ENCODE measurements at places on chromosomes 2 and 18.

DNA sequence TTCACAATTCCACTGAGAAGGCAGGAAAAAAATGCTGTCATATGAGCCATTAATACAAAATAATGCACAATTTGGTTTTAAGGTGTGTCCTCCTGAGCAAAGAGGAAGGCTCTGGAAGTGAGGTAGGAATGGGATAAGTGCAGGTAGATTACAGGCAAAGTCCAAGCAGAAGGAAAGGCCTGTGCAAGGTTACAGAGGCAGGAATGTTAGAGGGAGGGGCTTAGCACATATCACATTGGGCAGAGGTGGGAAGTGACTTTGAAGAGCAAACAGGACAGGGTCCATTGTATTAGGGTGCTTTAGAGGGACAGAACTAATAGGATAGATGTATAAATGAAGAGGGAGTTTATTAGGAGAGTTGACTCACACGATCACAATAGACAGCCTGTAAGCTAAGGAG is 14.7 kb upstream of the CLIP4 start:
- H3K4me3 ChIP-seq: no peak overlapping the region
- peaks cover 1% of the 10 kb centered on the region for H3K4me1 ChIP-seq
- H3K36me3 ChIP-seq: no peaks in the 10 kb centered on the region
- H3K27ac ChIP-seq: no peak overlapping the region
- no peak for DNase-seq

DNA sequence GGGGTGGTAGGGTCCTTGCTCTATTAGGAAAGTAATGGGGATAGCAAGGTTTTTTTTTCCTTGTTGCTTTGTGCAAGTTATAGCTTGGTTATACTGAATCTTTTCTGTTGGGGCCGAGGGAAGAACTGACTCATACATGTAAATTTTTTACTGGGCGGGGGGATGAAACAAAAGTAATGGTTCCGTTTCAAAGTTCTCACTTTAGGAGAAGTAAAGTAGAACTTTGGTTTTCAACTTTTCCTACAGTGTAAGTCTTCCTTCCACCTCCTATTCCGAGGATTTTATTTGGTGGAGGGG is 1.1 kb downstream of the AFTPH start:
- H3K27ac ChIP-seq: peak overlapping the region; percentile 92
- no peak for DNase-seq
- peaks cover 9% of the 10 kb centered on the region for H3K4me1 ChIP-seq
- H3K27me3 ChIP-seq: peaks cover 8% of the 10 kb centered on the region
- H3K4me3 ChIP-seq: peak overlapping the region; percentile 100
- no peaks in the 10 kb centered on the region for H3K36me3 ChIP-seq

DNA sequence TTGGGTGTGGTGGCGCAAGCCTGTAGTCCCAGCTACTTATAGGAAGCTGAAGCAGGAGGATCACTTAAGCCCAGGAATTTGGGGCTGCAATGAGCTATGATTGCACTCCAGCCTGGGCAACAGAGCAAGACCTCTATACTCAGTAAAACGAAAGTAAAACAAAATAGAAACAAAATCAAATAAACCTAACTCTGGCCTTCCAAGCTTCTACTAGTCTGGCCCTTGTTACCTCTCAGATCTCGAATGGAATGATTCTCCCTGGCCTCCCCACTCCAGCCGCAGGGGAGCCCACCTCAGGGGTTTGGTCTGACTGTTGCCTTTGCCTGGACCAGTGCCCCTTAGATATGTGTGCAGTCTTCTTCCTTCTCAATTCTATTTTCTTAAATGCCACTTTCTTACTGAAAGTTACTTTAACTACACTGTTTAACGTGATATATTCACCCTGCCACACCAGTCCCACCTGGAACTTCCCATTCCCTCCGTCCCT is 160.0 kb upstream of the GCFC2 start:
- no peak overlapping the region for H3K4me3 ChIP-seq
- no peak for DNase-seq
- peaks cover 4% of the 10 kb centered on the region for H3K36me3 ChIP-seq
- no peaks in the 10 kb centered on the region for H3K4me1 ChIP-seq
- H3K27me3 ChIP-seq: peaks cover 3% of the 10 kb centered on the region

DNA sequence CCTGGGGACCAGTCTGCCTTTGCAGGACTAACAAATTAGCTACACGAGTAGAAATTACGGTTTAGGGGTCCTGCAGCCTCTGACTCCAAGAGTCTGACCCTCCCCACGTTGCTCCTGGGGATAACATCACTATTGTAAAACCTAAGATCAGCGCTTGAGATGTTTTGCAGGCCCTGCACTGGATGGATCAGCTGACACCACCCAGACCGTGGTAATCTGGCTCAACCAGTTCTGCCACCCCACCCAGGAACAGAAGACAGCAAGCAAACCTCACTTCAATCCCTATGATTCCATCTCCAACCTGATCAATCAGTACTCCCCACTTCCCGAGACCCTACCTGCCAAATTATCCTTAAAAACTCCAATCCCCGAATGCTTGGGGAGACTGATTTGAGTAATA is 31.7 kb downstream of the NGEF start:
- DNase-seq: no peak
- H3K4me3 ChIP-seq: no peak overlapping the region
- no peaks in the 10 kb centered on the region for H3K4me1 ChIP-seq
- no peak overlapping the region for H3K27ac ChIP-seq
- H3K36me3 ChIP-seq: peaks cover 6% of the 10 kb centered on the region

DNA sequence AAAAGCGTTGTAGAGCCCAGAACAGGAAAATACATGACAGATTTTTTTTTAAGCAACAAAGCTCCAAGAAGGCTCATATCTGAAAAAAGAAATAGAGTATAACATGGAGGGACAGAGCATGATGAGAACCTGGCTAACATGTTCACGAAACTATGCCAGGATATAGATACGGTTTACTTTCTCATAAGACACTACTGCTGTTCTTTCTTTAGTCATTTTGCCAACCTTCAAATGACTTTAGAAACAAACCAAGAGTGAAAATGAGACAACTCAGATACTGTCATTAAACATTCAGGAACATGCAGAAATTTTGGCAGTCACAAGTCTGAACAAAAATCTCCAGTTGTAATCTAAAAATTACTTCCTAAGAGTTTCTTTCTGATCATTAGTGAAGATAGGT is 14.3 kb downstream of the LPIN2 start:
- no peak overlapping the region for H3K4me3 ChIP-seq
- no peaks in the 10 kb centered on the region for H3K4me1 ChIP-seq
- no peak for DNase-seq
- H3K36me3 ChIP-seq: no peaks in the 10 kb centered on the region
- H3K27ac ChIP-seq: no peak overlapping the region
- peaks cover 3% of the 10 kb centered on the region for H3K27me3 ChIP-seq

DNA sequence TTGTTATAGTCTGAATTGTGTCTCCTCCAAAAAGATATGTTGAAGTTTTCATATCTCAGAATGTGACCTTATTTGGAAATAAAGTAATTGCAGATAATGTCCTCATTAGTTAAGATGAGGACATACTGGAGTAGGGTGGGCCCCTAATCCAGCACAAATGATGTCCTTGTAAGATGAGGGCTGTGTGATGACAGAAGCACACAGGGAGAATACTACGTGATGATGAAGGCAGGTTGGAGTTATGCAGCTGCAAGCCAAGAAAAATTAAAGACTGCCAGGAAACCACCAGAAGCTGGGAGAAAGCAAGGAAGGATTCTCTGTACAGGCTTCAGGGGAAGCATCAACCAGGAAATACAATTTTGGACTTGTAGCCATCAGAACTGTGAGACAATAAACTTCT is 58.3 kb upstream of the PNPT1 start:
- no peak overlapping the region for H3K4me3 ChIP-seq
- peaks cover under 1% of the 10 kb centered on the region for H3K36me3 ChIP-seq
- no peaks in the 10 kb centered on the region for H3K4me1 ChIP-seq
- no peak overlapping the region for H3K27ac ChIP-seq
- no peaks in the 10 kb centered on the region for H3K27me3 ChIP-seq

DNA sequence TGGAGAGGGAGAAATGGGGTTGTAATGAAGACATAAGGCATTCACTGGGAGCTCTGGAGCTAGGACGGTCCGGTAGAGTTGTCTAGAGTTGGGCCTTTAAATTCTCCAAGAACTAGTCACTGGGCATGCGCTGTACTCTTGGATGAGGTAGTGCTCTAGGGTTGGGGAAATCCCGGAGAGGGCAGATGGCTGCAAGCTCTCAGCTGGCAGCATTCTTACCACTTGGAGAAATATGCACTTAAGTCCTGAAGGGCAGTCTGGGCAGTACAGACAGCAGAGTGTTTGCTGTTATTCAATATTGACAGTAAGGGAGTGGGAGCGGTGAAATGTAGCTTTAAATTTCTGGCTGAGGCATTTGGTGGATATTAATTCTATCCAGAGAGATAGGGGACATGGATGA is 214.6 kb downstream of the RDH14 start:
- peak; percentile 46 for DNase-seq
- H3K27me3 ChIP-seq: no peaks in the 10 kb centered on the region
- peak overlapping the region; percentile 57 for H3K27ac ChIP-seq
- peaks cover 14% of the 10 kb centered on the region for H3K4me1 ChIP-seq
- H3K36me3 ChIP-seq: no peaks in the 10 kb centered on the region
- H3K4me3 ChIP-seq: peak overlapping the region; percentile 0

DNA sequence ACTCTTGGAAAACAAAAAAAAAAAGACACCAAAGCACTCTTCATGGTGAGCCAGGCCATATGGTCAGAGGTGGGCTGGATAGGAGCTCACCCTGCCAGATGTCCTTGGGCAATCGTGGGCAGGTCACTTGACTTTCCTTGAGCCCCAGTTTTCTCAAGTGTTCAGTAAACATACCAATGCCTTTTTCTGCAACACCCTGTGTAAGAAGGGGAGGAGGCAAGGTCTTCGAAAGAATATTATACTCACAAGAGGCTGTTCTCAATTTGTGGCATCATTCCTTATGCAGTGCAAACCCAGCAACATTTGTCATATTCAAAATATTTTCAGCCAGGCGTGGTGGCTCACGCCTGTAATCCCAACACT is 22.9 kb upstream of the TMEM87B start:
- H3K27me3 ChIP-seq: peaks cover 4% of the 10 kb centered on the region
- peaks cover 7% of the 10 kb centered on the region for H3K4me1 ChIP-seq
- peak overlapping the region; percentile 64 for H3K27ac ChIP-seq

DNA sequence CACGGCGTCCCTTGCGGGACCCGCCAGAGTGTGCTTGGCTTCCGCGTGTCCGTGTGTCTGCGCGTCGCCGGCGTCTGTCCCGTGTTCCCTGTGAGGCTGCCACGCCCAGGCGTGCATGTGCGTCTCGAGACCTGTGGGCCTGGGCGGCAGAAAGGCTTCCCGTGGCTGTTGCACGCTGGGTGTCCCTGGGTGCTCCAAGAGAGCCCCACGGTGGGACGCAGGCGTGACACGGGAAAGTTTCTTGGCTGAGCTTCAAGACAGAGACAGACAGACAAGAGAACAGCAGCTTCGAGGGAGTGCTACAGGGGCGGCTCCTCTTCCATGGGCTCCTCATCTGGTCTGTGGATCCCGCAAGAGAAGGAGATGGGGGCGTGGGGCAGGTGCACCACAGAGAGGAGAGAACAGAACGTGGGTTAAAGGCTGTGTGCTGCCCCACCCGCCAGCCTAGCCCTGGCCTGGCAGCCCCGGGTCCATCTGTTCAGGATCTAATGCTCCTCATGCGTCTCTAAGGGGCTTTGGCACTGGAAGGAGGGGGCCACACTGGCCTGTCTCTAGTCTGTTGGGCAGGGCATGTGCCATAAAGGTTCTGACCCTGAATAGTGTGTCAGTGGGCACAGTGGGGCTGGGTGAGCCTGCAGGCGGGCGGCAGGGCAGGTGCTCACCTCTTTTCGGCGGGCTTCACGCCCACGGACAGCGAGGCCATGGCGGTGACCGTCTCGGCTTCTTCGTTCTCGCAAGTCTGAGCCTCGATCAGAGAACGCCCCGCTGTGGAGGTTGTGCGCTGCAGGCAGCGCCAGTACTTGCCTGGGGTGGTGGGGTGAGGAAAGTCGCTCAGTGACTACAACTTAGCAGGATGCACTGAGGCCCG is 205.1 kb downstream of the TWIST2 start:
- H3K27ac ChIP-seq: no peak overlapping the region
- H3K27me3 ChIP-seq: peaks cover 6% of the 10 kb centered on the region
- H3K36me3 ChIP-seq: peaks cover 11% of the 10 kb centered on the region
- no peaks in the 10 kb centered on the region for H3K4me1 ChIP-seq
- DNase-seq: no peak

- H3K4me1 ChIP-seq: no peaks in the 10 kb centered on the region
- DNase-seq: no peak
- H3K27me3 ChIP-seq: peaks cover 2% of the 10 kb centered on the region
- no peaks in the 10 kb centered on the region for H3K36me3 ChIP-seq
Measured at GRCh38 chr2:234100686-234101085, 50.2 kb downstream of the SPP2 start.

DNA sequence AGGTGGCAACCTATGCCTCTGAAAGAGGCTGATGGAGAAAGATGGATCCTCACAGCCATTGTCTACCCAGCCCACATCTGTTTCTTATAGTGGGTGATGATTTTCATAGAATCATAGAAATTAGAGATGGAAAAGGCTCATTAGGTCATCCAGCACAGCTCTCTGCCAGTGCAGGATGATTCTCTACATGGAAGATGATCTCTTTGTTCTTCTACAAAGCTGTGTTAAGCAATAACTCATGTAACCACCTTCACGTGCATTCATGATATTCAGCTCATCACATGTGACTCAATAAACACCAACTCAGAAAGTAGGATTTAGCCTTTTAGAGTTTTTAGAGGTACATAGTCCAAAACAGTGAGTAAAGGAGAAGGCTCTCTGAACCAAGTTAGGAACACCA is 539.4 kb upstream of the ID2 start:
- no peak for DNase-seq
- H3K27me3 ChIP-seq: no peaks in the 10 kb centered on the region
- no peak overlapping the region for H3K4me3 ChIP-seq
- H3K36me3 ChIP-seq: no peaks in the 10 kb centered on the region
- H3K4me1 ChIP-seq: peaks cover 7% of the 10 kb centered on the region

- no peaks in the 10 kb centered on the region for H3K36me3 ChIP-seq
- H3K27me3 ChIP-seq: peaks cover 2% of the 10 kb centered on the region
- peak; percentile 78 for DNase-seq
- no peaks in the 10 kb centered on the region for H3K4me1 ChIP-seq
- no peak overlapping the region for H3K4me3 ChIP-seq
Measured at GRCh38 chr2:10659898-10660568, 29.7 kb downstream of the NOL10 start.

DNA sequence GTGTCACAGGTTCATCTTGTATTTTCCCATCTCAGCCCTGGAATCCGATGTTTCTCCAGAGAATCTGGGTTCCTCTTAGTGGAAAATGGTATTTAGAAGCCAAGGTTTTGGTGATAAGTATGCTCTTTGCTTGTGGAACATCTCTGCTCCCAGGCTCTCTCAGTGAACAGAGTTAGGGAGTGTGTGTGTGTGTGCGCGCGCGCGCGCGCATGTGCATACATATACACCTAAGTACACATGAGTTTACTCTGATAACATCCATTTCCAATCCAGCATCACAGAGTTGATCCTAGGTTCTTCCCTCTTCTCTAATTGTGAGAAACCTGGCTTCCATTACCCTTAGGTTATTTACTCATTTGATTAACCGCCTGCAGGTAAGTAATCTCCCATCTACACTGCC is 41.7 kb downstream of the ABCG8 start:
- H3K4me3 ChIP-seq: no peak overlapping the region
- DNase-seq: no peak
- H3K27ac ChIP-seq: no peak overlapping the region
- peaks cover 2% of the 10 kb centered on the region for H3K27me3 ChIP-seq

- DNase-seq: no peak
- H3K27ac ChIP-seq: no peak overlapping the region
- H3K4me1 ChIP-seq: peaks cover 2% of the 10 kb centered on the region
- no peaks in the 10 kb centered on the region for H3K36me3 ChIP-seq
- no peaks in the 10 kb centered on the region for H3K27me3 ChIP-seq
Measured at GRCh38 chr2:227177592-227178336, 13.3 kb downstream of the COL4A3 start.

GRCh38 chr2:214960677-214961076 is 151.2 kb upstream of the BARD1 start:
- no peak for DNase-seq
- H3K27ac ChIP-seq: no peak overlapping the region
- H3K4me3 ChIP-seq: no peak overlapping the region
- H3K4me1 ChIP-seq: no peaks in the 10 kb centered on the region

All from glutamatergic neuron (in vitro differentiated cells).